ENCODE measurements at places on chromosomes 1 and 21. TPM values are rescaled to one million over a fixed set of nuclear protein-coding genes. Genes with fewer than 3 reads are reported as not detected.
A peak's percentile ranks its signal among the peaks of the same experiment; 100 is the strongest.

Gene PIGP
- 11.1 TPM for total RNA-seq

Gene ADAMTS4
- total RNA-seq: 5.4 TPM

Gene PLD5
- 0.90 TPM for total RNA-seq

Gene NBPF3
- total RNA-seq: 11.7 TPM

Gene ADAM30
- not detected for total RNA-seq

Gene AVPR1B
- not detected for total RNA-seq

Gene ARHGEF19
- total RNA-seq: 1.9 TPM

Gene KPRP
- 0.13 TPM for total RNA-seq

Gene CFHR3
- 0.75 TPM for total RNA-seq

Gene LSM10
- total RNA-seq: 11.6 TPM

Gene PDZK1
- 0.69 TPM for total RNA-seq

Gene LCE3E
- total RNA-seq: not detected

Gene SPOCD1
- total RNA-seq: 52.0 TPM

Gene ACKR1
- total RNA-seq: not detected

Gene PDZK1IP1
- total RNA-seq: not detected

Gene SLC1A7
- not detected for total RNA-seq

Gene LEMD1
- total RNA-seq: not detected

DNA sequence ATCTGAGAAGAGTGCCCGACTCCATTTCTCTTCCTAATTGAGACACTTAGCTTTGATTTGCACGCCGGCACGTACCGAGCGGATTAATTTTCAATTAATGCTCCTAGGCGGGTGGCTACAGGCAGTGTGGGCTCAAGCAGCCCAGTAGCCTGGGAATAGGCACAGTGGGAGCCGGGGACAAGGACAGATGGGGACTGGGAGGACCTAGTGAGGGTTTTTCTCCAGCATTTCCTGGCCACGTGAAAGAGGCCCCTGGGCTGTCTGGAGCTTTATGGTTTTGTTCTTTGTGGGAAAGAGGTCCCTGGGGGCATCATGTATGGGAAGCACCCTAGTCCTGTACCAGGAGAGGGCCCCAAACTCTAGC, 78.6 kb upstream of the CSF3R start:
- no peak for DNase-seq

- DNase-seq: no peak
These were observed 245.4 kb upstream of the POU3F1 start for GRCh38 chr1:38291906-38292521.

- DNase-seq: no peak
These were observed 138.6 kb downstream of the POU2F1 start for GRCh38 chr1:167359295-167359694.

- no peak for DNase-seq
These were observed 75.3 kb downstream of the S1PR1 start for GRCh38 chr1:101312147-101312546.

DNA sequence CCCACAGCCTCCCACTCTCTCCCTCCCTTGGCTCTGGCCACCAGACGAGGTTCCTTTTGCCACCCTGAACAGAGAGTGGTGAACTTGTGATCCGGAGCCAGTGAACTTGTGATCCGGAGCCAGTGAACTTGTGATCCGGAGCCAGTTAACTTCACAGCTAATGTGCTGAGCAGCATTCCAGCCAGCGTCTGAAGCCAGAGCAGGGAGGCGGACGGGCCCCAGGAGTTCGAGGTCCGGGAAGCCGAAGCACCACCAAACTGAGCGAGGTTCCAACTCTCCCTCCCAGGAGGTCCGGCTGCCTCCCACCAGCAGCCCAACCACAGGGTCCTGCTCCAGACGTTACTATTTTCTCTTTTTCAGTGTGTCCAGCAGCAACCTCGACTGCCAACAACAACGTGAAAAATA, 85.8 kb downstream of the SYF2 start:
- DNase-seq: no peak

- DNase-seq: peak; percentile 54
These were observed 1.5 kb upstream of the FCMR start for GRCh38 chr1:206923009-206923960.

GRCh38 chr1:234730770-234731568, 121.0 kb upstream of the IRF2BP2 start:
- peak; percentile 82 for DNase-seq

DNA sequence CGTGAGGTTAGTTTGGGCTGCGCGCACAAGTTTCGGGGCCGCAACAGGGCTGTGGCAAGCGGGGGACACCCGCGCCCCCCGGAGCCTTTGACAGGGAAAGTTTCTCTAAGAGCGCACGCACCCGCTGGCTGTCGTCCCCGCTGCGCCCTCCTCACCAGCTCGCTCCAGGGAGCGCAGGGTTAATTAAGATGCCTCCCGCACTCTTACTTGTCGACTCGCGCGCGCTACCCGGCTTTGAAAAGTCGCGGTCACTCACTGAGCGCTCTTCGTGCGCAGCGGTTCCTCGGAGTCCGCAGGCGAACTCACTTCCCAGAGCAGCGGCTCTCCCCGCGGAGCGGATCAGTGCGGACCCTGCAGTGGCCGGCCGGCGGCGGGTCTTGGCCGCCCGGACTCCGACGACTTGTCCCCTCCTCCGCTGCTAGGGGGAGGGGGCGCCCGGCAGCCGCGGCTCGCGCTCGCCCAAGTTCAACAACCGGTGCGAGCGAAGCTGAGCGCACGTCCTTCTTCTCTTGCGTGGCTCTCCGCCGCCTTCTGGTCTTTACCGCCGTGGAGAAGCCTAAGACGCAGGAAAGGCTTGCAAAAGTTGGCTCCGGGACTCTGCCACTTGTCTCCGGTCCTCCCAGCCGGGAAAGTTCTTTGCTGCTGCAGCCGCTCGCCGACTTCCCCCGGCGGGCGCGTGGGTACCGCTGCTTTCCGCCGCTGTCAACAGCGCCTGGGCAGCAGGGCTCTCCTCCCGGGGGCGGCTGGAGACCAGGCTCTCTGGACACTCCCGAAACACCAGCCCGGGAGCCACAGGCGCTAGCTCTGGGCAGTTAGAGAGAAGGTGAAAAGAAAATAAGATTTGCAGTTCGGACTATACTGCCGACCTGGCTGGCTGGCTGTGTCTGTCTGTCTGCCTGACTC, 506 bp downstream of the JUN start:
- peak; percentile 54 for DNase-seq

DNA sequence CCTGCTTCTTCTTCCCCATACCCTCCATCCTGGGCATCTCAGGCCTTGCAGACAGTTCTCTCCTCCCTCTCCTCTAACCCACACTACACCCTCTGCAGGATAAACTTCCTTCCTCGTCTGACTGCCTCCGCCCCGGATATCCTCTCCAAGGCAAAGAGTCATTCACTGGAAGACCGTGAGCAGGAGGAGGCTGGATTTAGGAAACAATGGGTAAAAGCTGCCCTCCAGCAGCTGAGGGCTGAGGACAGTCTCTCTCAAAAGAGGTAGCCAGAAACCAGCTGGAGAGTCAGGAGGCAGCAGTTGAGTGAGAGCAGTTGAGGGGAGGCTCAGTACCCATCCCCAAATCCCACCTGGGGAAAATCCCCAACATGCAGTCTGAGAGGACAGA, 1.4 kb downstream of the CSRP1 start:
- peak; percentile 63 for DNase-seq

GRCh38 chr1:164641353-164641730, 82.4 kb downstream of the PBX1 start:
- peak; percentile 26 for DNase-seq

- DNase-seq: peak; percentile 74
These were observed 87.7 kb upstream of the TNFSF4 start for GRCh38 chr1:173294843-173295242.

GRCh38 chr1:89203166-89203565, 4.4 kb upstream of the GBP4 start:
- peak; percentile 14 for DNase-seq

- DNase-seq: no peak
These were observed 10.1 kb upstream of the HCRTR1 start for GRCh38 chr1:31607360-31607759.

- peak; percentile 67 for DNase-seq
These were observed 67.3 kb downstream of the URB2 start for GRCh38 chr1:229693129-229693900.

GRCh38 chr1:53975861-53976260, 29.7 kb downstream of the LRRC42 start:
- no peak for DNase-seq

DNA sequence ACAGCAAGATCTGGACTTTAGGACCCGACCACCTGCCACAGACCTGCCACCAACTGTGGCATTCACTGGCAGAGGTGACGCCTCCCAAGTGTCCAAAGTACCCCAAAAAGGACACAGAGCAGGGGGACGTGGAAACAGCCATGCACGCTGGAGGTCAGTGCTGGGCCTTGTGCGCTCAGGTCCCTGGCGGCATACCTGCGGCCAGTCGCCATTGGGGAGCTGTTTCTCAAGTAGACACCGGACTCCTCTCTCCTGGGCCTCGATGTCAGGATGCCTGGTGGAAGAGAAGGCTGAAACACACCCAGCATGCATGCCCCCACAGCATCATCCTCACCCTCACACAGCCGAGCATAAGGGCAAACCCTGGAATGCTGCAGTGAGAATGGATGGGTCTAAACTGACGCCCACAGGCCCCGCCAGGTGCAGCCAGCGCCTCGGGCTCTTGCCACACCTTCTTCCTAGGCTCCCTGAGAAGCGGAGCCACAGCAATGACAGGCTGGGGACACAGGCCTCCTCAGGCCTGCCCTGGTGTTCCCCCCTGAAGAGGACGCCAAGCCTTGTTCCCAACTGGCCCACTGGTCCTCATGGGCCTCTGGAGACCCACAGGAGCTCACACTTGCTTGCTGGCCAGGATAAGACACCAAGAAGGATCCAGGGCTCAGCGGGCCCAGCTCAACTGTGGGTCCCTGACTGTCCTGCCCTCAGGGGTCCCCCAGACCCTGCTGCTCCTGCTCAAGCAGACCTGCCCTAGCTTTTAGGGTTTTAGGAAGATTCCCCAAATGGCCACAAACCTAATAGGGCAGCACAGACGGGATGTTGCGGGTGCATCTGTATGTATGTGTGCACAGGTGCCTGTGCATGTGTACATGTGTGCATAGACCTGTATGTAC, 7.7 kb upstream of the SPATC1L start:
- DNase-seq: no peak

DNA sequence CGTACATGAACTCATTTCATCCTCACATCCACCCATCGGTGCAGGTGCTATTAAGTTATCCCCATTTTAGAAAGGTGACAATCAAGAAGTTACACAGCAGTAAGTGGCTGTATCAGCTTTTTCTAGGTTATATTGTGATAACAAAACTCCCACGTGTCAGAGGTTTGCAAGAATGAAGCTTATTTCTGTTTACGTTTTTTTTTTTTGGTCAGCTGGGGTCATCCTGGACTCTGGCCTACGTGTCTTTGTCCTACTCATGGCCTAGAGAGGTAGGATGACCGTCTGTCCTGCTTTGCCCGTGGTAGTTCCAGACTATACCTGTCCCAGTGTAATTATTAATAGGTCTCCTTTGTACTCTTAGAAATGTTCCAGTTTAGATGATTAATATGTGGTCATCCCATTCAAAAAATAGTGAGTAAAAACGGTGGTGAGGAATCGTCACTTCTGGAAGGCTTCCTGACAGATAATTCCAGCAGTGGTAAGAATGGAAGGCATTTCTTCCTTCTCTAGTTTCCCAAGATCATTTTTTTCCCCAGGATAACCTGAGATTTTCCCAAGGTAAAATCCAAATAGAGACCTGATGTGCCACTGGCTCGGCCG, 64.2 kb upstream of the KIF26B start:
- no peak for DNase-seq

GRCh38 chr1:214208460-214208859, 72.5 kb upstream of the SMYD2 start:
- no peak for DNase-seq

- DNase-seq: peak; percentile 70
These were observed 15.5 kb upstream of the SLC2A5 start for GRCh38 chr1:9084906-9085305.

- no peak for DNase-seq
These were observed 105.0 kb downstream of the LEPR start for GRCh38 chr1:65525266-65526048.

DNA sequence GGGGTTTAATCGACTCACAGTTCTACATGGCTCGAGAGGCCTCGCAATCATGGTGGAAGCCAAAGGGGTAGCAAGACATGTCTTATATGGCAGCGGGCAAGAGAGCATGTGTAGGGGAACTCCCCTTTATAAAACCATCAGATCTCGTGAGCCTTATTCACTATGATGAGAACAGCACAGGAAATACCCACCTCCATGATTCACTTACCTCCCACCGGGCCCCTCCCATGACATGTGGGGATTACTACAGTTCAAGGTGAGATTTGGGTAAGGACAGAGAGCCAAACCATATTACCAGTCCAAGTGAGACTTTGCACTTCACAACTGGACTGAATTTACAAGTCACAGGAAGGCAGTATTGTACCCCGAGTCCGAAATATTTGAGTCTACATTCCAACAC, 73.9 kb upstream of the ANGPTL1 start:
- DNase-seq: no peak

GRCh38 chr1:248873993-248874533, 15.2 kb upstream of the ZNF692 start:
- no peak for DNase-seq

- no peak for DNase-seq
These were observed 2.6 kb downstream of the CD5L start for GRCh38 chr1:157838966-157839365.

GRCh38 chr21:46008893-46009621, 27.5 kb downstream of the COL6A1 start:
- DNase-seq: no peak

DNA sequence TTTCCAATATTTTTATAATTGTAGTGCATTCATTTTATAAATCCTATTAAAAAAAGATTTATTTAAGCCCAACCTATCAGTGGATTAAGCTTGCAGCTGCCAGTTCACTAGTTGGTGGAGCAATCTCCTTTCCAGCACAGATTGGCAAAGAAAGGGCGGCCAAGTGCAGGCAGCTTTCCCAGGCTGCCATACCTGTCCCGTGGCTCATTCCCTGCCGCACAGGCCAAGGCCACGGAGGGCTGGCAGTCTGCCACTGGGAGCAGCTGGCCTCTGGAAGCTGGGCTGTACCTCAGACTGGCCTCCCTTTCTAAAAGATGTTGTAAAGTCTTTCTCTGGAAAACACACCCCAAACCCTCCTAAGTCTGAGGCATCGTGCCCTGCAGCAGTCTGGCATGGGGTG, 74.2 kb downstream of the SIM2 start:
- peak; percentile 93 for DNase-seq

GRCh38 chr1:171646249-171646560, 6.3 kb downstream of the MYOC start:
- no peak for DNase-seq

DNA sequence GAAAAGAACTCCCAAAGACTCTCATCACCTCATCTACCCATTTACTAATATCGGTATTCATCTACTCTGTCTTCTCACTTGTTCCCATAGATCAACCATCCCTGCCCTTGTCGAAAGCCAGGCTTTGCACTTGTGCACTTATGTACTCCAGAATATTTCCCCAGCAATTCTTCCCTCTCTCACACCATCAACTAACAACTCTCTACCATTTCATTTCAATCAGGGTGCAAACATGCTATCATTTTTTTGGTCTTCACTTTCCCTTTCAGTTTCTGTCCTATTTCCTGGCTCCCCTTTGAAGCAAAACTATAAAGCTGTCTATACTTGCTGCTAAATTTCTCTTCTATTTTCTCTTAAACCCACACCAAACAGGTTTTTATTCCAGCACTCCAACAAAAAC, 6.7 kb downstream of the C1orf105 start:
- no peak for DNase-seq

GRCh38 chr1:29478151-29478791, 241.9 kb downstream of the PTPRU start:
- no peak for DNase-seq

GRCh38 chr1:181685211-181685610, 201.9 kb downstream of the CACNA1E start:
- DNase-seq: no peak
